ENCODE measurements at places on chromosomes 7 and 10. TPM values are rescaled to one million over a fixed set of nuclear protein-coding genes. Genes with fewer than 3 reads are reported as not detected.

DNA sequence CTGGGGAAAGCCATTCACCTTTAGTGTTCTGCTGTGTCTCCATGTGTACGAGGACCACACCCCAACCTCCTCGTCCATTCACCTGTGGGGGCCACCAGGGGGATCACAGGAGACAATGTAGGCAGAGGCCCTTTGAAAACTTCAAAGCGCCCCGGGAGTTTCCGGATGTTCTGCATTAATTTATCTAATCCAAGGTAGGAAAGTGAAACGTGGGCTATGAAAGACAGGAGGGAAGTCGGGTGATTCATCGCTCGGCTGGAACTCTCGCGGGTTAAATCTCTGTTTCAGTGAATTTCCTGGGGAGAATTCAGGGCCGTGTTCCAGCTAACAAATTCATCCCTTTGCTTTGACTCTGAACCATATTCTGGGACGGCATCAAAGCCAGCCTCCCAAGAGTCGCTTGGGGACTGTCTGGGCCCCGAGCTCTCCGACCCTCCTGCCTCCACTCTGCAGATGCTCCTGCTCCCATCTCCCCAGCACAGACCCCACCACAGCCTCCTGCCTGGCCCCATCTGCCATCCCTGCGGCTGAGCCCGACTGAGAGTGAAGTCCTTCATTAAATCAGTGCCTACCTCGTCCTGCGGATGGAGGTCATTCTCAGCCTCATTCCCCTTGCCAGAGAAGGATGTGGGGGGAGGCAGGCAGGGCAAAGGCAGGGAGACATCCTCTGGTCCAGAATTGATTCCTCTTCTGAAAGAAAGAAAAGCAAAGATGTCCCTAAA, 114.1 kb upstream of the CARD11 start:
- no peak for DNase-seq

- DNase-seq, result no peak
These were observed 43.4 kb downstream of the MYOF start for GRCh38 chr10:93438613-93439253.

- DNase-seq, result no peak
These were observed 30.4 kb upstream of the DPYSL4 start for GRCh38 chr10:132156382-132156781.

DNA sequence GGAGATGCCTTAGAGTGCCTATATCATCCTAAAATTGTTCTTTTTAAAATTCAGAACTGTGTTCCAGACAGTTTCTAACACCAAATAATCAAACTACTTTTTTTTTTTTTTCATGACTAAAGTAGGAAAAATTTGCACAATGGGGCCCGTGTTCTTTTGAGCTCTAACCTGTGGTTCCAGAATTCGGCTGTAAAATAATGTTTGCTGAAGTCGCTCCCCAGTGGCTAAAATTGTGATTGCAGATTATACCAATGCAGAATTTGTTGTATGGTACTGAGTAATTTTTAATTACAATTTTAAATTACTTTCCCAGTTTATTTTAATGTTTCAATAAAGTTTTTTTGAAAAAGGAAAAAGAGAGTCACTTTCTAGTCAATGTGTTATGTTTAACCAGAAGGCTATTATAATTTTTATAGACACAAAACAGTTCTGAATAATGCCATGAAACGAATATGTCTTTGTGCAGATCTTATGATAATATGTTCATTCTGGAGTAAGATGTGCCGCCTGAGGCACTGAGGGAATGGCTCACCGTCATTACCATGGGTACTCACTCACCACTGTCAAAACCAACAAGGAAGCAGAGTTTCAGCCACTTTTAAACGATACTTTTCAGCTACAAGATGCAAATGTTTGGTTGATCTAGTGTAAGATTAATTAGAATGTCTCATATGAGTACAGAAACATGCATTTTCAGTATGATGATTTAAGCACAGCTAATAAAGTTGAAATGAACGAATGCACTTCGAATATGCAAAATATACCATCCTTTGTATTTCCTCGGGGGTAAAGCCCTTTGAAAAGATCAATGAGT, 173.6 kb downstream of the PRKCQ start:
- no peak for DNase-seq

GRCh38 chr7:144835155-144835611, 670 bp downstream of the TPK1 start:
- DNase-seq, result peak; percentile 45

DNA sequence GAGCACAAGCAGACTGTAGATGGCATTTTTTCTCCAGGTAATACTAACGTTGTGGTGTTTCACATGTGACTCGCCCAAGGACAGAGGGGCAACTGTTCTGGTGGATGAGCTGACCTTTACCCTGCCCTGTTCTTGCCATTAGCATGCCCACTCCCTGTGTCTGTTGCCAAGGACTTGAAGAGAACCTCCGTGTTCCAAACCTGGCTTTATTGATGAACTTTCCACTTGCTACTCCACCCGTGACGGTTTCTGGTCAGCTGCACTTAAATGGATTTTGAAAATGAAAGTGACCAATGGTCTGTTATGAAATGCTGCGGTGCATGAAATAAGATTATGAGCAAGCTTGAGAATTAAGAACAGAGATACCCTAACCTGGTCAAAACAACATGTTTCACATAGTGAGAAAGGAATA, 30.4 kb downstream of the LRRC4 start:
- no peak for DNase-seq

DNA sequence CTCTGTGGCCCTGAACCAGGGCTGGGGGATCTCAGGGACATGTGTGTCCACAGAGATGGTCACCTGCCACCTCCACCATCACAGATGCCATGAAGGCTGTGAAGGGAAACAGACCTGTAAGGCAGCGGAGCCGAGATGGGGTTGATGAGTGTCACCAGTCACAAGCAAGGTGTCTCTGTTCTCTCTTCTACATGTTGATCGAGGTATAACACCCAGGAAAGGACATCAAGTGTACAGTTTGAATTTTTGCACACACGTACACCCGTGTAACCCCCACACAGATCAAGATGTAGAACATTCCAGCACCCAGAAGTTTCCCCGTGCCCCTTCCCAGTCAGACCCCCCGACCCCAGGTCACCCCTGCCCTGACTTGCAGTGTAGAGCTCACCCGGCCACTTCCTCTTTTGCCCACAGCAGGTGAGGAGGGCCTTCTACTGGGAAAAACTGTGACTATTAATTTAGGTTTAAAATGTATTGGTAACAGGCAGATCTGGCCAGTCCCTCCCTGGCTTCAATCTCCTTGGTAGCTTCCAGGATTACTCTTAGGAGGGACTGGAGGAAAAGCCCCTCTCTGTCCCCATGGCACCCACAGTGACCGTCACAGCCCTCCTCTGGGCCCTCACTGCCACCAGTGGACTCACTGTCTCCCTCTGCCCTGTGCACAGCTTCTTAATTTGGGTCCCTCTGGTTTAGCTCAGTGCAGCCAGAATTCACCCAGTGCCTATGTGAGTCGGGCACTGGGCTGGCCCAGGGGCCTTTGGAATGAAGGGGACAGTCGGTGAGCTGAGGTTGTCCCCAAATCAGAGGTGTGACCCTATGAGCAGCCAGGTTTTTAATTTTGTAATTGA, 108.2 kb downstream of the LHPP start:
- no peak for DNase-seq

- no peak for DNase-seq
These were observed 143.3 kb upstream of the DKK1 start for GRCh38 chr10:52170776-52171175.

DNA sequence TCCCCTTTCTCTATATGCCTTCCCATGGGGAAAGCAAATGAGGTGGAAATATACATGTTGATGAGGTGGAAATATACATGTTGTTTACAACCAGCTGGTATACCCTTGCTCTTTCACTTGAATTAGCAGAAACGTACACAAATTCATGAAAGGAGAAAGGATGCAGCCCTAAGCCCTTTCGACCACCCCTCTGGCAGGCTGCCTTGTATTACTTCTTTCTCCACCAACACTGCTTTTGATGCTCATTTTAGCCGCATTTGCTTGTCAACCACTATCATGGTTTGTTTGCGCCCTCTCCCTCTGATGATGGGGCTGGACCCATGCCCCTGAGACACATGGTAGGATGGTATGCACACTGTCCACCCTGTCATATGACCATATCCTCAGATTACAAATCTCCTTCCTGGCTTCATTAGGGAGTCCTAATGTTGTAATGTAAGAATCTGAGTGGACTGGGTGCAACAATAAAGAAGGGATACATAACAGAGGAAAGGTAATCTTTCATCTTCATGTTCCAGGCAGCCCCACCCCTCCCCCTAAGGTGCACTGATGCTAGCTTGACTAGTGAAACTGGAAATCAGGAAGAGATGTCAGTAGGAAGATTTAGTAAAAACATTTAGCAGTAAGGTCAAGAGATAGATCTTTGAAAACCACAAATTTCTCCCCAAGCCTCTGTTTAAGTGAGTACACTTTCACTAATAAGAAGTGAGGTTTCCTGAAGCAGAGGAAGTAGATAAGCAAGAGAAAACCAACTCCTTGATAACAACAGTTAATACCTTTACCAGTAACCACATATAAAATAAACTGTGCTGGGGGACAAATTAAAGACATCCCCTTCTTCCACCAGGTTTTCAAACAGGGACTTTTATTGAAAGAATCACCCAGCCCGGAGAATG, 536.8 kb upstream of the NRP1 start:
- no peak for DNase-seq

GRCh38 chr10:71893920-71894319, 42.9 kb upstream of the PSAP start:
- no peak for DNase-seq

DNA sequence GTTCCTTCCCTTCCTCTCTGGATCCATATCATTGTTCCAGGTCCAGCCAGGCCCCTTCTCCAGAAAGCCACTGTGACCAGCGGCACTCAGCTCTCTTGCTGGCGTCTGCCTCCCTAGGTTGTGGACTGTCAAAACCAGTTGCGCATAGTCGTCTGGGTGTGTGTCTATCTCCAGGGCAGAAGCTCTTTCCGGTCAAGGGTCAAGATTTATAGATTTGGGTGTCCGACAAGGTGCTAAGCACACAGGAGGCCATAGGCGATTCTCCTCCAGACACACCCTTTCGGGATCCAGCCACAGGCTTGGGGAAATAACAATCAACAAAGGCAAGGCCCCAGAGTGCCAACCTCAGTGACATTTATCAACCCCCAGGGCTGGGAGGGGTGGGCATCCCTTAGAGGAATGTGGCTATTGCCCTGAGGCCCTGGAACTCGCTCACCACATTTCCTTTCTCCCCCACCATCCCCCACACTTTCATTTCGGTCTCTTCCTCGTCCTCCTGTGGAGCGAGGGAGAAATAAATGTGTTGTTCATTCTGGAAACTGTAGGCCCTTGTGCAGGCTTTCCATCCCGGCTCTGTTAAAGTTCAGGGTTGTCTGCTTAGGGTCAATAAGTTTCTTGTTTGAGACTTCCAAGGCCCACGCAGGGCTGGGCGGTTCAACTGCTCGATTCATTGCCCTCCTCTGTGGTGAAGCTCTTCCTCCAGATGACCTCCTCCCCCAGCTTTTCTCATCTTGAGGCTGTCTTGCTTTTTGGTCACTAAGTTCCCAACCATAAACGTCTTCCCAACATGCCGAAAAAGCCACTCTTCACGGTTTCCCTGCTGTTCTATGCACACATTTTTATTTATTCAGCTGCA, 57.9 kb downstream of the AFAP1L2 start:
- no peak for DNase-seq

IKZF1 gene
- total RNA-seq, result 53.5 TPM

TRIL gene
- total RNA-seq, result 2.8 TPM

ANKRD61 gene
- total RNA-seq, result not detected

HTRA1 gene
- total RNA-seq, result 72.8 TPM

PPP1R9A gene
- 39.1 TPM for total RNA-seq

GHRHR gene
- total RNA-seq, result 0.74 TPM

USP6NL gene
- total RNA-seq, result 24.6 TPM

SPDYE2 gene
- 1.1 TPM for total RNA-seq
